ENCODE measurements at places on chromosomes 6 and 20.

GRCh38 chr6:49912196-49912595 is 45.9 kb upstream of the CRISP1 start:
- no peak for DNase-seq

- no peak for DNase-seq
Observed at GRCh38 chr6:49462599-49462926, 490 bp downstream of the MMUT start.

- no peak for DNase-seq
Observed at GRCh38 chr6:109182578-109182977, 87.3 kb downstream of the CEP57L1 start.

DNA sequence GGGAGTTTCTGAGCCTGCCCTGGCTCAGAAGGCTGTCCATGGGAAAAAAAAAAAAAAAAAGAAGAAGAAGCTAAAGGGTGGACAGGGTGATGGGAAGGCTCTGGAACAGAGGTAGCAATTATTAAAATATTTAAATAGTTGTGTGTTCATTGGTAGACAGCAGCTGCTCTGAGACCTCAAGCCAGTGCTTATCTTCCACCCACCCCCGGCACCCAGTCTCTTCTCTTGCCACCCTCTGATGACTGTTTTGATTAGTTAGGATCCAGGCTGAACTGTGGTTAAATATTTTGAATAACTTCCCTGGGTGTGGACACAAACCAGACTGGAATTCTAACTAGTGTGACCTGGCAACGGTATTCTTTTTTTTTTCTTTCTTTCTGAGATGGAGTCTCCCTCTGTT is 16.9 kb upstream of the SRSF3 start:
- no peak for DNase-seq

- no peak for DNase-seq
Observed at GRCh38 chr6:148689168-148689567, 57.7 kb upstream of the UST start.

- peak; percentile 76 for DNase-seq
Observed at GRCh38 chr20:38842558-38842981, 37.1 kb downstream of the PPP1R16B start.

- no peak for DNase-seq
Observed at GRCh38 chr20:19821606-19822005, 63.5 kb downstream of the RIN2 start.

- no peak for DNase-seq
Observed at GRCh38 chr20:62274332-62274950, 28.4 kb upstream of the ADRM1 start.

GRCh38 chr6:103734016-103734415 is 1125.7 kb downstream of the HACE1 start:
- DNase-seq = no peak

- DNase-seq = no peak
Observed at GRCh38 chr6:12324748-12325147, 34.6 kb downstream of the EDN1 start.
